ENCODE measurements at places on chromosomes 16 and 17.
A peak's percentile ranks its signal among the peaks of the same experiment; 100 is the strongest.

- no peak for DNase-seq
Observed at GRCh38 chr17:75457047-75457654, 716 bp downstream of the TMEM94 start.

GRCh38 chr17:68592682-68593641, 8.2 kb downstream of the FAM20A start:
- DNase-seq: no peak

DNA sequence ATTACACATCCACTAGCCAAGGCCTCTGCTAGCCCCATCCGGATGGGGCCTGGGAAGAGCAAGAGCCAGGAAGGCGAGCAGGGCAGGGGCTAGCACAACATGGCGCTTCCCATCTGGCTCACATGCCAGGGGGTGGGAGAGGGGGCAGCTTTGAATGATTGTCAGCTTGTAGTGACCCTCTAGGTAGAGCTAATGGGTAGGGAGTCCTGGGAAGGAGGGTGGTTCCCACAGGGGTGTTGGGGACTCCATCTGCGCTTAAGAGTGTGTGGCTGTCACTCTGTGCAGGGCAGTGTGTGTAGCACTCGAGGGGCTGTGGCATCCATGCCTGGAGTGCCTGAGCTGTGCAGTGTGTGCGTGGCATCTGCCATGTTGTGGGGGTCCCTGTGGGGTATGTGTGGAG, 24.5 kb downstream of the ARHGAP23 start:
- no peak for DNase-seq

GRCh38 chr16:48602356-48603014, 7.5 kb downstream of the N4BP1 start:
- DNase-seq: no peak

DNA sequence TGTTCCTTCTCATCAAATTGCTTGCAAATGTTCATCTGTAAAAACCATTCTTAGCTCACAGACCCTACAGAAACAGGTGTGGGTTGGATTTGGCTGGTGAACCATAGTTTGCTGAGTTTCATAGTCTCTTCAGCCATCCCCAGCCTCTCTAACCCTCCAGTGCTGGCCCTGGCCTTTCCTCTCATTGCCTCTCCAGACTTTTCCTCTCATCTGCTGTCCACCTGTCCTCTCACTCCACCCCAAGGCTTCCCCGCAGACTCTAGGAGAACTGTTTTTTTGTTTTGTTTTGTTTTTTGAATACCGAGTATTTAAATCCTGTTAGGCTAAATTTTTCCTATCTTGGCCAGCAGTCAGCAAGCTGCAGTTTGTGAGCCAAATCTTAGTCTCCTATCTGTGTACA, 41.1 kb downstream of the MEOX1 start:
- no peak for DNase-seq

GRCh38 chr17:40371261-40371929, 6.9 kb upstream of the GJD3 start:
- DNase-seq: no peak

DNA sequence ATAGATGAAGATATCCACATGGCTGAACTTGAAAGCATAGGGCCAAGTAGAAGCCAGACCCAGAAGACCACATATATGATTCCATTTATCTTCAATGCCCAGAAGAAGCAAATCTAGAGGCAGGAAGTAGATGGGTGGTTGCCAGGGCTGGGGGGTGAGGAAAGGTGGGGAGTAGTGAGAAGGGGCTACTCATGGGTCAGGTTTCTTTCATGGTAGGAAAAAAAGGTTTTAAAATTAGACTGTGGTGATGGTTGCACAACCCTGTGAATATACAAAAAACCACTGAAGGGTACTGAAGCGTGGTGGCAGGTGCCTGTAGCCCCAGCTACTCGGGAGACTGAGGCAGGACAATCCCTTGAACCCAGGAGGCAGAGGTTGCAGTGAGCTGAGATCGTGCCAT, 5.4 kb downstream of the CD2BP2 start:
- no peak for DNase-seq

DNA sequence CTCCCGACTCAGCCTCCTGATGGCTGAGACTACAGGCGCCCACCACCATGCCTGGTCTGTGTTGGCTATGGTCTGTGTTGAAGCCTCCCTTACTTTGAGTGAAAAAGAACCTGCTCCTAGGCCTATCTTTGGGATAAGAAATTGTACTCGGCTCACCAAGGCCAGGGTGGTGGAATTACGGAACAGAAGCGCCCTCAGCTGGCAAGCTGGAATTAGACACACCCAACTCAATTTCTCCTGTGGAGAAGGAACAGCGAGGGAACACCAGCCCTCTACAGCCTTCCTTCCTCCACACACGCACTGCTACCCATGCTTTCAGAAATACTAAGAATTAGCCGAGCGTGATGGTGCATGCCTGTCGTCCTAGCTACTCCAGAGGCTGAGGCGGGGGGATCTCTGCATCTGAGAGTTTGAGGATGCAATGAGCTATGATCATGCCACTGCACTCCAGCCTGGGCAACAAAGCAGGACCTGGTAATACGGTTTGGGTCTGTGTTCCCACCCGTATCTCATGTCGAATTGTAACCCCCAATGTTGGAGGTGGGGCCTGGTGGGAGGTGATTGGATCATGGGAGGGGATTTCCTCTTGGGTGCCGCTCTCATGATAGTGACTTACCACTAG, 40.1 kb upstream of the RBBP6 start:
- DNase-seq: no peak

DNA sequence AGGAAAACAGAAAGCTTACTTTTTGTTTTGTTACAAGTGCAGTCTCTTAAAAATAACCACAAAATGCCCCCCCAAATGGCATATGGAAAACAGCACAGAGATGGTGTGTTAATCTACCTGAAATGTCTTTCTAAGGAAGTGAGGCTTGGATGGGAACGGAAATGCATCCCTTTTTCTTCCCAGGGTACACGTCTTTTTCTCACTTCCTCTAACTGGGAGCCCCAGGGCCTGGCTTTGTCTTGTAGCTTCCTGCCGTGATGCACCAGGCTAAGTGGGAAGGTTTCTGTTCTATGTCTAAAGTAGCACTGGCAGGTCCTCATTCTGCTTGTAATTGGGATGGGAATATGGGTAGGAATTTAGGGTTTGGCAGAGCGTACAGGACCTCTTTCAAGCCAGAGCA, 52.5 kb upstream of the CACNG3 start:
- no peak for DNase-seq

DNA sequence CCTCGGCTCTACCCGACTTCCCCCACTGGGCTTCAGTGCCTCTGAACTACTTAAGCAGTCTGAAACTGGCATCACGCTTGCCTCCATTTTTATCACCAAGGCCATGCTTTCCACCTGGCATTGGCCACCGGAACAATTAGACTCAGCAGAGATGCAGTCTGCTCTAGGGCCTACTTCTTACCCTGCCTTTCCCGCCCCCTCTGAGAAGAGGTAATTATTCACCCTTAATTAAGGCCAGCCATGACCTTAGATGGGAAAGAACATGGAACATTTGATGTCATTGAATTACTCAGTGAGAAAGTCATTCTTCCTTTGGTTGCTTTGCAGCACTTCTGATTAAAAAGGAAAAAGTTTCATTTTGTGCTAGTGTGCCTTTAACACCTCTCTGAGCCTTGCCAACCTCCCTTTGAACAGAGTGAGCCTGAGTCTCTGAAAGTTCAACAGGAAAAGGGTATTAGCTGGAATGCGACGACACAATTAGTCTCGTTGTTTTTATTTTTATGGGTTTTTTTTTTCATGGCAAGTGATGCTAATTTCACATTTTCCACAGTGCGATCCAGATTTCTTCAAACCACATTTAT, 60.9 kb upstream of the TNRC6A start:
- DNase-seq: no peak

GRCh38 chr16:63890081-63890480, 1231.8 kb downstream of the CDH11 start:
- no peak for DNase-seq

DNA sequence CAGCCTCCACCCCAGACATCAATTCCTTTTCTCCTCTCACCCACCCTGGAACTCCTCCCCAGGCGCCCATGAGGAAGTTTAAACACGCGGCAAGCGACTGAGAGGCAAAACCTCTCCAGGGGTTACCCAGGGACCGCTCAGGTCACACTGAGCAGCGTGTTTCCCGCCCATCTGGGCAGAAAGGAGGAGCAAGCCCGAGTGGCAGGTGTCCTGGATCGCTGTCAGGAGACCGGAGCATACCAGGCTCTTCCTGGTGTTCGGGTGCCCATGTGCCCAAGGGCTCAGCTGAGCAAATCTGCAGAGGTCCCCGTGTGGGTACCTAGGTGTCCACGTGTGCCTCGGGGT, 491 bp downstream of the SLC25A19 start:
- no peak for DNase-seq

GRCh38 chr17:1630662-1631061, 2.0 kb upstream of the SLC43A2 start:
- DNase-seq: no peak

GRCh38 chr17:72099919-72100318, 20.9 kb upstream of the SOX9 start:
- DNase-seq: no peak

GRCh38 chr17:27244491-27245223, 49.3 kb upstream of the WSB1 start:
- DNase-seq: peak; percentile 59

Data from CD4-positive, alpha-beta T cell treated with Interferon gamma for 1 hour (primary cell).